Left hindlimb (tissue), 1 donor: ENCODE measurements at places on chromosomes 2 and 18.

DNA sequence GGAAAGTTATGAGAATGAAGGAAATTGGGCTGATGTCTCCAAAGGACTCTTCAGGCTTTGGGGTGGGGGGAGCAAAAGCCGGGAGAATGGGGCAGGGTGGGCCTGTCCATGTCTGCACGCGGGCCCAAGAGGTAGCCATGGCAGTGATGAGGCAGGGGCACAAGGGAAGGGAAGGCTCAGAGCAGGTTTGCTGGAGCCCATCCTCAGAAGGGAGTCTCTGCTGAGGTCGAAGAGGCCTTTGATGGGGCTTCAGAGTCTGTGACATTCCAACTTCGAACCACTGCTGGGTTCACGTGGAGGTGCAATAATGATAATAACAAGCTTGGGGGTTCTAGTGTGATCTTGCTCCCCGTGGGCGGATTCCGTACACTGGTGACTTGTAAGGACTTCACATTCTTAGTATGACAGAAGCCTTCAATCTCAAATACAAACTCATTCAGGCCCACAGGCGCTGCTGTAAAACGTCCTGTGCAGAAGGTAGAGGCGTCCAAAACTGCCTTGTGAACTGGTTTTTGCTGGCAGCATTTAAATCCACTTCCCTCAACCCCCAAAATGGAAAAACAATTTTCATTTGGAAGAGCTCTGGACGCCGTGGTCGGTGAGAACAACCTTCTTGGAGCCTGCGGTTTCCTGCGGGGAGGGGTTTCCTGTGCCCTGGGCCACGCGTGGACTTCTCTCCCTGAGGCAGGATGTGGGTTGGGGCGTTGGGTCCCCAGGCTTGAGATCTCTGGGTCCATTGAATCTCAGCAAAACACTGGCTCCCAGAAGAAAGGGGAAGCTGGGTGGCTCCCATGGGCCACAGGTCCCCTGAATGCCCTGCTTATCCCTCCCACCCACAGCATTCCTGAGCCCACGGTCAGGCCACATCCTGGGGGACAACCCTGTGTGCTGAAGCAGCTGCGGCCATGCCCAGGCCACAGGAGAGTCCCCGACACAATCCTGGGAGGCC is 151.0 kb downstream of the TPO start:
- DNase-seq: peak; percentile 73

- no peak for DNase-seq
Measured at GRCh38 chr2:51722311-51722710, 690.4 kb upstream of the NRXN1 start.

- DNase-seq: peak; percentile 39
Measured at GRCh38 chr18:13211534-13211933, 7.0 kb upstream of the LDLRAD4 start.

- DNase-seq: no peak
Measured at GRCh38 chr2:204860274-204860673, 315.0 kb downstream of the PARD3B start.

- DNase-seq: no peak
Measured at GRCh38 chr2:37527361-37527760, 144.1 kb downstream of the CDC42EP3 start.

GRCh38 chr2:27003857-27004256 is 28.9 kb upstream of the TMEM214 start:
- no peak for DNase-seq

DNA sequence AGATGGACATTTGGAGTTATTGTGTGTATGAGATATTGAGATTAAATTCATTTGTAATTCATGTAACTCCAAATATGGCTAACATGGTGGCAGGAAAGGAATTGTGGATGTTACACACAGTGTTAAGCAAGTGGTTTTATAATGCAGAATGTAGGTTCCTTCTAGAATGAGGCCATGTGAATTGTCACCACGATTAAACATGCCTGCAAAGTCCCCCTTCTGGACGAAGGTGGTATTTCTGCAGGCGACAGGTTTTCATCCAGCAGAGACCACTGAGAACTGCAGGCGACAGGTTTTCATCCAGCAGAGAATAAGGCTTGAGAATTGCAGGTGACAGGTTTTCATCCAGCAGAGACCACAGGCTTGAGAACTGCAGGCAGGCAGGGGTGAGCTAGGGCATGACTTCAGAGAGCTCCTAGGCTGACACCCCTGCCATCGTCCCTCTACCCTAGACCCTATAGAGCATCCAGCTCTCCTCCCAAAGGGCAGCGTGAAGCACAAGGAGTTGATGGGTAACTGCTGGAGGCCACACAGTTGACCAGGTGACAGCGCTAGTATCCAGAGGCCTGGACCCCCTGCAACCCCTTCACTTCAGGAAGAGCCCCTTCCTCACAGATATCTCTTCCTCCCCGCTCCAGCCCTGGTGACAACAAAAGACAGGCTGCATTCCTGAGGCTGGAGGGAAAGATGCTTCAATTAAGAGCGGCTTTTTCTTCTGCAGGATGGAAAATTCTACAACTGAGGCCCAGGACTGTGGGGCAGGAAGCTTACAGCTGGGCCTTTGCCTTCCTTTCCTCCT is 175.8 kb downstream of the LOXHD1 start:
- peak; percentile 51 for DNase-seq

DNA sequence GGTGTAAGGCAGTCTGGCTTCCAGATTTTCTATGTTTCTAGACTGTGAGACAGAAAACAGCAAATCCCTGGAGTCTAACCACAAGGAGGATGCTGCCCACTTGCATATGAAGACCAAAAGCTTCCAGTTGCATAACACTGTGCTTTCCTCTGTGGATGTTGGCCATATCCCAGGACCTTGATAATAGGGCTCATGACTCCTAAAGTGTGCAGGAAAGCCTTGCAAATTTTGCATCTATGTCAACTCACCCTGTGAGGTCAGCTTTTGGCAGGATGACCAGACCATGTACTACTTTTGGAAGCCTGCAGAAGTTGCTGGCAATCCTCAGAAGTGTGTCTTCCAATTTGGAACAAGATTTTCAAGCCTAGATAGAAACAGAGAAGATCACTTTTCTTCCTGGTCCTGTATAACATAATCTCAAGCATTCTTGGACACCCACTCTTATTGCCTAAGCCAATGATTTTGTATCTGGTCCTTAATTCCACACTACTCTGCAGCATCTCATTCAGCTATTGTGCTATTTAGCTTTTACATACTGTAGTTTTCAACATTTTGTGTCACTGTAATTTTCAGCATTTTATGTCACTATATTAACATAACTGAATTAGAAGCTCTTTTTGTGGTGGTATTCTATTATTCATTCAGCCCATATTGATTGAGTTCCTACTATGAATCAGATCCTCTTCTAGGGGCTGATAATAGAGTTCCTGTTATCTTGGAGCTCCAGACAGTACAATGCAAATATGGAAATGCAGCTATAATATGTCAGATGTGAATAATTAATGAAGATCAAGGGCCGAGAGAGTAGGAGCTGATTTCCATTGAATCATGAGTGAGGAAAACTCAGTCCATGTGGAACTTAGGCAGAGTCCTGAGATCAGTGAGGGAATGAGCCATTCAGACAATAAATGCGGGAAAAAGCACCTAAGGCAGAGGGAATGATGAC is 85.3 kb upstream of the RAB27B start:
- peak; percentile 77 for DNase-seq

- no peak for DNase-seq
Measured at GRCh38 chr2:75799859-75800258, 89.1 kb upstream of the GCFC2 start.

- DNase-seq: no peak
Measured at GRCh38 chr2:27221166-27221565, 4.0 kb downstream of the CAD start.

- DNase-seq: no peak
Measured at GRCh38 chr2:105889046-105889445, 144.3 kb downstream of the NCK2 start.

- no peak for DNase-seq
Measured at GRCh38 chr2:224751996-224752698, 36.0 kb upstream of the CCDC195 start.

DNA sequence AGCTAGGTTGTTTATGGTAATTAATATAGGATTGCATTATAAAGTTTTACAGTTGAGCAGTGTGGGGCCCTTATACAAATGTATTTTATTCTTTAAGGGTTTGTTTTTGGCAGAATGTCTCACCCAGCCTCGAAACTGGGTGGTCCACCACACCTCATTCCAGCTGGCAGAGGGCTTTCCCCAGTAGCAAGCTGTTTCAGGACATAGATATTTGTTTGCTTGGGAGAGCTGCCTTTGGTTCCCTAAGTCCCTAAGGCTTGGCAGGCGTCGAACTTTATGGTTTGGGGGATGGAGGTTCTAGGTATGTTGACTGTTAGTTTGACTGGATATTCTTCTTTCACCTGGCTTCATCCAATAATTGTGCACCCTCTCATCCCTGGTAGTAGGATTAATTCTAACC is 205.9 kb downstream of the KCNS3 start:
- DNase-seq: no peak

DNA sequence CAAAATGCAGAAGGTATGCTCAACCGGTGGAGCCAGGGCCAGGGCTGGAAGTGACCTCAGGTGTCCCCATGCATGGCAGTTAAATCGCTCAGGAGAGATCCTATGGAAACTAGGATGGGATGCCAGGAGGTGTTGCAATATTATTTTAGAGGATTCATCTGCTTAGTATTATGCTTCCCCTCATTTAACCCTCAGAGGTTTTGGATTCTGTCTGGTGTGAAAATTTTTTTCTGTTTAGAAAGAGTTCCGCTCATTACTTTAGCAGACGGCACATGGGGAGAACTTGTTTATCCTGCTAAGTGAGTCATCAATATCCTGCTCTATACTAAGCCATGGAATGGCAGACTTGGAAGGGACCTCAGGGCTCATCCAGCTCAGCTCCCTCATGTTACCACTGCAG is 42.5 kb downstream of the TRIB2 start:
- DNase-seq: no peak

- DNase-seq: no peak
Measured at GRCh38 chr18:38074298-38074876, 508.8 kb upstream of the CELF4 start.

DNA sequence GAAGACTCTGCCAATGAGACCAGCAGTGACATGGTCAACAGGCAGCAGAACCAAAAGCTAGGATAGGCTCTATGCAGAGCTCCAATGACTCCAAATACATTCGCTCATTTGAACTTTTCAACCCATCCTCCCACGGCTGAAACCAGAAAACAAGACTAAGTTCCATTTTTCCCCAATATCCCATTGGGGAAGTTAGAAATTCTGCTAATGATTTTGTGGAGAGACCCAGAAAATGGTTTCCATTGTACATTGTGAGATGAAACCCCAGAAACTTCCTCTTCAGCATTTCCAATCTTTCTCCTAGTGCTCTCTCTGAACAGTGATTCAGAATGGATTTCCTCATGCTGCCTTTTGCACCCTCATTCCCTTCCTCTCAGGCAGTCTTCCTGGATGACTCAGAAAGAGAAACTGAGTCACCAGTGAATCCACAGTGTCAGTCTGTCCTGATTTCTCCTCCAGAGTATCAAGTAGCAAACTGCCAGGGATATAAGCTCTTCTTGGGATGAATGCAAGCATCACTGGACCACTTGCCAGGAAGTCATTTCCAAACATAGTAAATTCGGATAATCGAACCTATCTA is 467.7 kb upstream of the ID2 start:
- DNase-seq: no peak

DNA sequence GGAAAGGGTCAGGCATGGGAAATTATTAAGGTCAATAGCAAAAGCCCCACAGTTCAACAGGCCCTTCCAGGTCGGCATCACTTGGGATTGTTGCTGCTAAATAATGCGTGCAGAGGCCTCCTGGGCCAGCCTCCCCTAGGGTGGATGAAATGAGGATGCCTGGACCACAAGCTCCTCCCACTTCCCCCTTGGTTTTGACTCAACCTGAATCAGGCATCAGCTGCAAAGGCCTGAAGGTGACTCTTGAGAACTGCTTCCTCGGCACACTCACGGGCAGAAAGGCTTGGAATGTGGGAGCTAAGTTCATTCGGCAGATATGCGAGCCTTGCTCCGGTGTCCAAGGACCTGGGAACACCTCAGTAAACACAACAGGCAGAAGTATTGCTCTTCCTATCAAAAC is 69.3 kb downstream of the MBP start:
- DNase-seq: no peak

DNA sequence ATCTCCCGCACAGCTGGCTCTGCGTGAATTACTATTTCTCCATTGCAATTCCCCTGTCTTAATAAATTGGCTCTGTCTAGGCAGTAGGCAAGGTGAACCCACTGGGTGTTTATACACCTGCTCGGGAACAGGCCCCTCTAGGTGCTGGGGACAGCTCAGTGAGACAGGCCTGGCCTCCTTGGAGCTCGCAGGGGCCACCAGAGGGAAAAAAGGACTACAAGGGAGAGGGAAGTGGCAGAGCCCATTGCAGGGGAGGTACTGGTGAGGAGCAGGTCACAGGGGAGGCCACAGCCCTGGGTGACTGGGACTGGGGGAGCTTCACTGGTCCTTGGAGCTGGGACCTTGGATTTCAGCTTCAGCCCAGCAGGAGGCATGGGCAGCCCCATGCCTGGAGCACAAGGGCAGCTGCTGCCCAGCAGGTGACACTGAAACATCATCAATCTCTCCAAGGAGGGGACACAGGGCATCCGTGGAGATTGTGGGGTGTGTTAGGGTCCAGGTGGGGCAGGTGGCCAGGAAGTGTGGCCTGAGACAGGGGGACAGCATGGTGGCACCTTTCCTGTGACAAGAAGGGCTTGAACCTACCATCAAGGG is 31.2 kb downstream of the NGEF start:
- DNase-seq: peak; percentile 22

GRCh38 chr2:105977212-105977611 is 216.9 kb downstream of the UXS1 start:
- no peak for DNase-seq

- no peak for DNase-seq
Measured at GRCh38 chr2:184696644-184697043, 98.3 kb downstream of the ZNF804A start.

GRCh38 chr2:228417526-228417925 is 236.0 kb upstream of the SPHKAP start:
- DNase-seq: no peak

GRCh38 chr2:208069186-208069585 is 43.9 kb upstream of the PLEKHM3 start:
- no peak for DNase-seq

GRCh38 chr2:203500951-203501350 is 34.1 kb downstream of the RAPH1 start:
- no peak for DNase-seq

- DNase-seq: no peak
Measured at GRCh38 chr2:178208817-178209216, 14.5 kb downstream of the OSBPL6 start.

DNA sequence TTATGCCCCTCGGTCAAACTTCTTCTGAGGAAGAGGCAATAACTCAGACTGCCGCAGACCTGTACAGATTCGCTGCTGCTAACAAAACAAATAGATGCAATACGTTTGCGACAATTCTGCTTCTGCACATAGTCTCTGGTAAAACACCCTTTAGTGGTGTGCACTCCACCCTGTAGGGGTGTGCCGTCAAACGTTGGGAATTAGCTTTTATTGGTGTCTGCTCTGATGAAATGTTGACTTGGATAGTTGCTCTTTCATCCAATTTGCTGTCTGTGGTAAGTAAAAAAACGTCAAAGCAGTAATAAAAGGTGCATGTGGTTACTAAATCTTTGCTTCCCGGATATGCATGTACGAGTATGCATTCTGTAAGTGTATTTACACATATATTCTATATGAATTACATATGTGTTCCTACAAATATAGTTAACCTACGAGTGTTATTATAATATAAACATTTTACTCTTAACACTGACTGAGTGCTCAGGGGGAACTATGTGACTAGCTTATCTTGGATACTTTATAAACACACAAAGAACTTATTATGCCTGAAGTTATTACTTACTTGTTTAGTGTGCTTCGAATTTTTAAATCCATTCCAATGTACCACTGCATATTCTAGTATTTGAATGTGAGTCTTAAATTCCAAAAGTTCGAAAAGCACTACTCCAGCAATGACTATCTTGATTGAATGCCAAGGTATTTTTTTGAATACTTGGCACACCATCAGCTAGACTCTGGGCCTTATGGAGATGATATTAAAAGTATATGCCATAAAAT is 610.2 kb downstream of the ZEB2 start:
- no peak for DNase-seq
